Esophagus muscularis mucosa (tissue), 4 donors: ENCODE measurements at places on chromosomes 6 and 20.

- no peak for DNase-seq
Observed at GRCh38 chr6:34035161-34035560, 110.7 kb downstream of the GRM4 start.

DNA sequence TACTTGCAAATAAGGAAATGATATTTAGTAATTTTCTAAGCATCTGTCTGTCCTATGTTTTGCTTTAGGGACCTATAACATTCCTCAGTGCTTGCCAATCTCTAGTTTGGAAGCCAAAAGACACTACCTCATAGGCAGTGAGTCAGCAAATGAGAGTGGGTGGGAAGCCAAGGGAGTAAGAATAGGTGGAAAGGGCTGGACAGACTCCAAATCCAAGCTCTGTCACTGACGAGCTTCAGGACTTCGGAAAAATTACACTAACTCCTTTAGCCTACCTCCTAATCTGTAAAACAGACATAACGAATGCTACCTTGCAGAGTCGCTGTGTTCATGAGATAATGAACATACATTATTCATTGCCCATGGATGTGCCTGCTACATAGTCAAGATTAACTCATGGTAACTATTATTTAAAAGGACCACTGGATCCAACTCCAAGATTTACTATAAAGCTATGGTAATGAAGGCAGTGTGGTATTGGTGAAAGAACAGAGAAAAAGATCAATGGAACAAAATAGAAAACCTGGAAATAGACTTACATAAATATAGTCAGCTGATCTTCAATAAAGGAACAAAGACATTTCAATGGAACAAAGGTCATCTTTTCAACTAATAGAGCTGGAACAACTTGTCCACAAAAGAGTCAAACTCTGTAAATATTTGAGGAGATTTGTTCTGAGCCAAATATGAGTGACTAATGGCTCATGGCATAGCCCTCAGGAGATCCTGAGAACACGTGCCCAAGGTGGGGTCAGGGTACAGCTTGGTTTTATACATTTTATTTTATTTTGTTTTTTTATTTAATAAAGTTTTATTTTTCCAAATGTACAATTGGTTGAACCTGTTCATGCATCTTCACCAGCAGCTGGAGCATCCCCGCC is 64.1 kb downstream of the FAM50B start:
- no peak for DNase-seq

DNA sequence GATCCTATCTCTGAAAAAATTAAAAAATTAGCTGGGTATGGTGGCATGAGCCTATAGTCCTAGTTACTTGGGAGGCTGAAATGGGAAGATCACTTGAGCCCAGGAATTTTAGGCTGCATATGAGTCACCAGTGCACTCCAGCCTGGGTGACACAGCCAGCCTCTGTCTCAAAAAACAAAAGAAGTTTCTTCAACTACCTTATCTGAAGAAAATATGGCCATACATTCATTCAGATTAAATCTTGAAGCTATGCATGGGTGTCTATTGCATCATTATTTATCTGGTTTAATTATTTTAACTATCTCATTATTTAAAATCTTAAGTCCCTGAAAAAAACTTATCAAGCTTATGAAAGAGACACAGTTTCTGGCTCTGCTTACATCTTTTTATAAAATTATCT is 204.1 kb downstream of the SIM1 start:
- no peak for DNase-seq

GRCh38 chr6:117601811-117602150 is 530 bp downstream of the GOPC start:
- no peak for DNase-seq

- no peak for DNase-seq
Observed at GRCh38 chr6:148869585-148869984, 122.8 kb downstream of the UST start.

DNA sequence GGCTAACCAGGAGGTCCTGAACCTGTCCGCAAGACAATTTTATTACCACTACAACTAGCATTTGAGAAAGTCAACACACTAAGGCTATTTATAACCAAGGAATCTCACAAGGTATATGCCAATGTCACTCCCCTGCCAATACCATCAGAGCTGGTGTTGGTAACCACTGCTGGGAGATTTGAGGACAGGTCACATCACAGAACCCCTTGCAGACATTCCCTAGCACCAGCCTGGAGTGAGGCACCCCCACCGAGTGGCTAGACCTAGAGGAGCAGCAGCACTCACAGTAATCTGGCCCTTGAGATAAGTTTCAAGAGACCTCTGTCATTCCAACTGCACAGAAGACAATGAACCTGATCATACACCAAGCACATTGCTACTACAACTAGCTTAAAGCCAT is 483.2 kb downstream of the MMUT start:
- no peak for DNase-seq

- DNase-seq: no peak
Observed at GRCh38 chr6:82385102-82385501, 21.5 kb downstream of the TPBG start.

- DNase-seq: no peak
Observed at GRCh38 chr6:15017261-15017660, 228.6 kb upstream of the JARID2 start.

DNA sequence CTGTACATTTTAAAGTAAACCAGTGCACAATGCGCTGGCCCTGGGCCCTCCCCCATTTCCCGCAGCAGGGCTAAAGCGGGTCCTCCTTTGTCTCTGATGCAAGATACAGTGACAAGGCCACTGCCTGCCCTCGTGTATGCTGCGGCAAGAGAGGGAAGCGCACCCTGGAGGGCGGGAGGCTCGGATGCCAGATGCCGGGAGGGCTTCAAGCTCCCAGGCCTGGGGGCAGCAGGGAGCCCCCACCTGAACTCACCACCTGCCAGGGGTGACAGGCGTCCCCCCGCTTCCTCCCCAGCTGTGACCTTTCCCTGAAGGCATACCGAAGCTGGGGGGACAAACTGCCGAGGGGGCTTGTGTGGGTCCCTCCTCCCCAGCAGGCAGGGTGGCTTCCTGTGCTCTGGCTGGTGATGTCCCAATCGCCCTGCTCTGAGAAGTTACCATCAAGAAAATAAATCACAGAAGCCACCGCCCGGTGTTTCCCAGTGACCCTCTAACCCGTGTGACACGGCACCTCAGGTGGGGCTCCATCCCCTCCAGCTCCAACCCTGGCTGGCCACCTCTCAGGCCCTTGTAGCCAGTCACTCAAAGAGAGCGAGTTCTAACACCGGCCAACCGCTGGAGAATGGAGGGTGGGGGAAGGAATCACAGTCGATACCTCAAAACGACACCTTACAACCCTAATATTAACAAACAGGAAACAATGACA is 203.3 kb downstream of the PREX1 start:
- no peak for DNase-seq

DNA sequence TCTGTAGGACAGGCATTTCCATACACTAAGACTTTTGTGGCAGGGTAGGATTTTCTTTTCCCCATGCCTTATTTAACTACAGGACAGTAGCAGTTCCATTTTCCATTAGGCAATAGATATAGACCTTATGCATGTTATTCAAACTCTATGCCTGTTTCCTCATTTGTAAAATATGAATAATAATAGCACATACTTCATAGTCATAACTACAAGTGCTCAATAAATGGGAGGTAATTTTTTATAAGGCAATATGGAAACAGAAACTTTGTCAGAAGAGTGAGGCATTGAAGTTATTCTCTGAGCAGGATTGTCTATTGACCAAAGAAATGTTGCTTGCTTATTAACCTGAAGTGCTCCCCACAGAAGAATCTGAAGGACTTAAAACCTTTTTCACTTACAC is 41.9 kb upstream of the TNFRSF21 start:
- DNase-seq: no peak

DNA sequence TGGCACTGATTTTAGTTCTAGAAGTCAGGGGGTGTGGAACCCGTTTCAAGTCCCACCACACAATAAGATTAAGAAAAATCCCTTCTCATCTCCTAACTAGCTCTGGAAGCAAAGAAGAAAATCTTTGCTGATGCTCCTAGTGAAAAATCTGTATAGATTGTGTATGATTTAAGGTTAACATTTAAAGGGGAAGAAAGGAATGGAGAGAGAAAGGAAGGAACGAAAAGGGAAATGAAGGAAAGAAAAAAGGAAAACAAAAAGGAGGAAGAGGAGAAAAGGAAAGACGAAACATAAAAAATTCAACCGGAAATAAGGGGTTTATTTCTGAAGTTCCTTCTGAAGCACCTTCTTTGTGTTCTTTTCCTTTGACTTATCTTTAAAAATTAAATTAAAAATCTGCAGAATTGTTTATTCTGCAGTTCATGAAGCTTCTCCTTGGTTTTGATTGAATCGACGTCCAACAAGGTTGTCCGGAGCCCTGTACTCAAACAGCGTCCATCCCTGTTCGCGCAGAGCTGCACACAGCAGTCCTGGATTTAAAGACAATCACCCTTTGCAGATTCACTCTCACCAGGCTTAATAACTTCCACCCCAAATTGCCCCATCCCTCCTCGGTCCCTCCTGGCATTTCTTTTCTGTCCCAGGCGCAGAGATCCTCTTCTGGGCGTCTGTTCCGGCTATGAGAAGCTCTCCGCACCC is 1.6 kb upstream of the TFAP2B start:
- DNase-seq: no peak

- no peak for DNase-seq
Observed at GRCh38 chr20:7940341-7940740, at the start of gene HAO1. TSS of gene HAO1 (minus strand) at chr20:7940458. CDS start at chr20:7940422, 36 bp downstream.

DNA sequence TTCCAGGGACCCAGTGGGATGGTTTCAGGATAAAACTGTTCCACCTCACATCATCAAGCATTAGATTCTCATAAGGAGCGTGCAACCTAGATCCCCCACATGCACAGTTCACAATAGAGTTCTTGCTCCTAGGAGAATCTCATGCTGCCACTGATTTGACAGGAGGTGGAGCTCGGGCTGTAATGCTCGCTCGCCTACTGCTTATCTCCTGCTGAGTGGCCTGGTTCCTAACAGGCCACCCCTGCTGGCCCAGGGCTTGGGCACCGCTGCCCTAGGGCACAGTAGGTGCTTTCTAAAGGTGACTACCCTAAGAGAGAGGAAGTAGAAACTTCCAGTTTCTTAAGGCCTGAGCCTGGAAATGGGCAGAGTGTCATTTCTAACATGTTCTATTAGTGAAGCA is 656.9 kb downstream of the PRKN start:
- DNase-seq: no peak

- no peak for DNase-seq
Observed at GRCh38 chr6:49327571-49327970, 135.5 kb downstream of the MMUT start.

DNA sequence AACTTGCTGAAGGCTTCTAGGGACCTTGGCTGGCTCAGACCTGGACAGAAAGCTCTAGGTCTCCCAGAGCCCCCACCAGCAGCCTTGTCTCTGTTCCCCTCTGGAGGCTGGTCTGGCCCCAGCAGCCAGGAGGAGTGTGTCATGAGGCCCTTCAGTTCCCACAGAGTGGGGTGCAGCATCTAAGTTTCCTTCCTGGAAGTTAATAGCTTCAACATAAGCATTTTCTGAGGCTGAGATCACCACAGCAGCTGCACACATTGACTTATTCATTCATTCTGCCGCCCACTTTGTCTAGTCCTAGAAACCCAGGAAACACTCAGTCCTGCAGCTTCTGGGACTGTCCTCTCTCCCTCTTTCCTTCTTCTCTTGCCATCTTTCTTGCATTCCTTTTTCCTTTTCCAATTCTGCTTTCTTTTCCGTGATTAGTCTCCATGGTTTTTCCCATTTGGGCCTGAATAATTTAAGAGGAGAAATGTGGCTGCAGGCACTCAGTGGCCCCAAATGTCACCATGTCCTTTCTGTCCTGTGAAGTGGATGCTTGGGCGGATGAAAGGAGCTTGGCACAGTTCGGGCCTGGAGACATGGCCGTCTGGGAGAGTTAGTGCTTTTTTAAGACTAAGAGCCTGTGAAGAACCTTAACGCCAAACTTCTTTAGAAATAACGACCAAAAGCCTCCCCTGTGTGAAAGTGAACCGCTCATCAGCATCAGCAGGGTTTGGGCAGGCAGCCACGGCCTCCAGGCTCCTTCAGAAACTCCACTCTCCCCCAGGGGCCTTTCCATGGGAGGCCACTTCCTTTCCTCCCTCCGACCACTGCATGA is 31.0 kb upstream of the PCMTD2 start:
- no peak for DNase-seq

GRCh38 chr20:12203981-12204380 is 286.3 kb downstream of the BTBD3 start:
- no peak for DNase-seq

GRCh38 chr6:27679964-27680694 is 207.2 kb upstream of the ZNF184 start:
- DNase-seq: no peak

DNA sequence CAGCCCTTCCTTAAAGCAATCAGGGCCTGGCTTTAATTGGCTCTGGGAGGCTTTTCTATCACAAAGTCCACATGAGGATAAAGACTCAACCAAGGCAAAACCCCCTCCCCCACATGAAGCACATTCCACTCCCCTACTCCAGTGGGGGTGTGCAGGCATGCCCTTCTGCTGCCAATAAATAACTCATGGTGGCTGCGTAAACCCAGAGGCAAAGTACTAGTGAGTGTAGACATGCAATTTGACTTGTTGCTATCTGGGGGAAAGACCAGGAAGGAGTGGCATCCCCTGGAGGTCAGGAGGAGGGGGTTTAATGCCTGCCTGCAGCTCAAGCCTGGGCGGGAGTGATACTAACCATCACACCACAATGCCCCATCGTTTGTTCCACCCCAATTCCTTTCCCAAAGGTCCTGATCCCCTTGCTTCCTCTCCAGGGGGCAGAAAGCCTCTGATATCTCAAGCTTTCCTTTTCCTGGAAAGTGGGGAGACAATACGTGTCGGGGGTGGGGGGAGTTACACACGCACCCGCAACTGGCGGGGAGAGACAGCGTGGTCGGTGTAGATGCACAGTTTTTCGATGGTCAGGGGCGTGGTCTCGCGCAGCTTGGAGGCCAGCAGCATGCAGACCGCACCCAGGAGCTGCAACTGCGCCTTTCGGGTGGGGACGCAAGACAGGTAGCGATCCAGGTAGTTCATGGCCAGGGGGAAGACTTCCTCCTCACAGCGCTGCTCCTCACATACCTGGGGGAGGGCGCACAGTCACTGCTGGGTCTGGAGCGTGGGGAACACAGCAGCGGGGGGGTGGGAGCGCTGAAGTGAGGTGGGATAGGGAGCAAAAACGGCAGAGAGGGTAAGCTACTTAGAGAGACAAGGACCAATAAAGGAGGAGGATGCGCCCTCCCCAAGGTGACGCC is 1.5 kb downstream of the CCND3 start:
- no peak for DNase-seq

- no peak for DNase-seq
Observed at GRCh38 chr6:11814819-11815218, 36.2 kb upstream of the ADTRP start.

DNA sequence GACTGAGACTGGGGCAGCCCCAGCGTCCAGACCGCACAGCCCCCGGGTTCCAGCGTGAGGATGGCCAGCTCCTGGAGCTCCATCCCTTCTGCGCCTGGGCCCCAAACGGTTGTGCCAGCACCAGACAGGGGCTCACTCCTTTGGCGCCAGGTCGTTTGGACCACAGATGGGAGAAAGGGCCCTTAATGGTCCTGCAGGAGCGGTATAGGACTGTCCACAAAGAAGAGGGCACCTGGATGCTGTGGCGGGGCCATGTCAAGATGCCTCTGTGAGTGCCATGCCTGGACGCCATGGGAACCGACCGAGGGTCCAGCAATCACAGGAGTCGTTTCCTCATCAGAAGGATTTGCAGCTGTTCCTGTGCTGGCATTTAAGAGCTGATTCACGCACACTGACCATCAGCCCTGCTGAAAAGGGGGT is 82.7 kb downstream of the DLL1 start:
- DNase-seq: peak; percentile 72
